H9 (cell line): ENCODE measurements at places on chromosomes 2 and 18.

DNA sequence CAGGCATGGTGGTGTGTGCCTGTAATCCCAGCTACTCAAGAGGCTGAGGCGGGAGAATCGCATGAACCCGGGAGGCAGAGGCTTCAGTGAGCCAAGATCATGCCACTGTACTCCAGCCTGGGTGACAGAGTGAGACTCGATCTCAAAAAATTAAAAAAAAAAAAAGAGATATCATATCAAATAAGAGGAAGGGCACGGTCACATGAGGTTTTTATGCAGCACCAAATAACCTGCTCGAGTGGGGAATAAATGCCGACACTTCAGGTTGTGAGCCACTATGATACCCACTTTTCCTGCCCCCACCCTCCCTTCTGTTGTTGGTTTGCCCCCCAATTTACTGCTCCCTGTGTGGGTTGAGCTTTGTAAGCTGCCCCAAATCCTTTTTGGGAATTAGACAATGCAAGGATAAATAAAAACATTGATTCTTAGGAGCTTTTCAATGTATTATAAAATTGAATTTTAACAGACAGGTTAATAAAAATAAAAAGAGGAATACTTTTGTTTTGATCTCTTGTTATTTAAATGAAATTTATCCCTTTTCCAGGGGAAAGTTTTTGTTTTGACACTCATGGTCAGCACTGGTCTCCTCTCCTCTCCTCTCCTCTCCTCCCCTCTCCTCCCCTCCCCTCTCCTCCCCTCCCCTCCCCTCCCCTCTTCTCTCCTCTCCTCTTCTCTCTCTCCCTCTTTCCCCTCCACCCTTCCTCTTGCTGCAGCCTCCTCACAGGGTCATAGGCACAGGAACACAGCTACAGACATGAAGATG lies 29.2 kb downstream of the CD8B start:
- no peak for DNase-seq

- no peak for DNase-seq
These were observed 6.9 kb downstream of the PRKD3 start for GRCh38 chr2:37317746-37318145.

DNA sequence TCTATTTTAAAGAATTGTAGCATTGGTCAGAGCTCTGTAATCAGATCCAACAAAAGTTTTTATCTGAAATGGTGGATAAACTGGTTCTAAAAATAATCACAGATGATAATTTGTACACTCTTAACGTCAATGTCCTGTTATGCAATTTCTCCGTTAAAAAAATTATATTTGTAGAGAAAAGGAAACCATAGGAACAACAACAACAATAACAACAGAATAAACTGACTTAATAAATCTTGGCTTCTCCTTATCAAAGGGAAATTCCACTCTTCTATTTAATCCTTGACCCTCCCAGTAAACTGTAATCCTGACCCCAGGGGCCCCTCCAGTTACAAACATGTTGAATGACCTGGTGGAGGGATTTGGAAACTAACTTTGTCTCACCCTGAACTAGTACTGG lies 78.6 kb upstream of the ZFP36L2 start:
- DNase-seq, result no peak

DNA sequence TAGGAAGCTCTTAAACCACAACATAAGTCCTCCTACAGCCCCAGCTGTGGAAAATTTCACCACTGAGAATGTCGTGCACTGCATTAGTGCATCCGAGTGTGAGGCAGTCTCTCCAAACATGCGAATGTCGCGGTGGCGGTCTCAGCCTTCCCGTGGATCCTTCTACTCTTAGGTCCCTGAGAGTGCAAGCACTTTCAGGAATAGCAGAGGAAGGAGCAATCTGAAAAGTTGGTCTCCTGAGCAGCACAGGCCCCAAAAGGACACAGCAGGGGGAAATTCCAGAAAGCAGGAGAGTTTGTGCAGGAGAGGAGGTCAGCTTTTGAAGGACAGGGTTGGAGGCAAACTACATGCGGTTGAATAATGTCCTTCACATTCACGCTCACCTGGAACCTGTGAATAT lies 440.5 kb upstream of the SMIM21 start:
- DNase-seq, result no peak

DNA sequence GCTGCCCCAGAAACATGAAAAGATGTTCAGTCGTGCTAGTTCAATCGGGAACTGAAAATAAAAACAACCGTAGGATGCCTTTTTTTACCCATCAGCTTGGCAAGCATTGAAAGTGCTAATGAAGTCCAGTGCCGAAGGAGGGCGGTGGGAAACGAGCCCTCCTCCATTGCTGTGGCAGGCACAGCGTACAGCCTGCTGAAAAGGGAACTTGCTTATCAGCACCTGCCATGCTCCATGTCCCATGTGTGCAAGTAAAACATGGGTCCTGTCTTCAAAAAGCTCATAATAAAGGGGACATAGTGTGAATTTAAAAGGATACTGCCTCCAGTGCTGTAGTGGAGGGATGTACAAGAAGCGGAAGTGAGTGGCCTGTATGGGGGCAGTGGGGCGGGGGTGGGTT lies 82.4 kb downstream of the ARMC9 start:
- no peak for DNase-seq

- no peak for DNase-seq
These were observed 103.7 kb upstream of the HNRNPA3 start for GRCh38 chr2:177108890-177109289.

DNA sequence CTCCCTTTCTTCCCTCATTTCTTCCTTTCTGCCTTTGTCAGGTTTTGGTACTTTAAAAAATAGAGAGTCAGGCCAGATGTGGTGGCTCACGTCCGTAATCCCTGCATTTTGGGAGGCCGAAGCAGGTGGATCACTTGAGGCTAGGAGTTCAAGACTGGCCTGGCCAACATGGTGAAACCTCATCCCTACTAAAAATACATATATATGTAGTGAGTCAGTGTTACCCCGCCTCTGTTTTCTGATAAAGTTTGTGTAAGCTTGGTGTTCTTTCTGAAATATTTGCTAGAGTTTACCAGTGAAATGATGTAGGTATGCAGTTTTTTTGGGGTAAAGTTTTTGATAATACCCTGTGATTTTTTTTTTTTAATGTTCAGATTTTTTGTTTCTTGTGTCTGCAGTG lies 58.8 kb downstream of the DGKD start:
- DNase-seq, result no peak

GRCh38 chr2:157925071-157925470 lies 48.9 kb upstream of the ACVR1 start:
- DNase-seq, result no peak

GRCh38 chr18:55541571-55541970 lies 46.4 kb downstream of the TCF4 start:
- DNase-seq, result no peak
